Forelimb muscle (tissue), 1 donor: ENCODE measurements at places on chromosomes 4 and X. TPM values are rescaled to one million over a fixed set of nuclear protein-coding genes. Genes with fewer than 3 reads are reported as not detected.

DNA sequence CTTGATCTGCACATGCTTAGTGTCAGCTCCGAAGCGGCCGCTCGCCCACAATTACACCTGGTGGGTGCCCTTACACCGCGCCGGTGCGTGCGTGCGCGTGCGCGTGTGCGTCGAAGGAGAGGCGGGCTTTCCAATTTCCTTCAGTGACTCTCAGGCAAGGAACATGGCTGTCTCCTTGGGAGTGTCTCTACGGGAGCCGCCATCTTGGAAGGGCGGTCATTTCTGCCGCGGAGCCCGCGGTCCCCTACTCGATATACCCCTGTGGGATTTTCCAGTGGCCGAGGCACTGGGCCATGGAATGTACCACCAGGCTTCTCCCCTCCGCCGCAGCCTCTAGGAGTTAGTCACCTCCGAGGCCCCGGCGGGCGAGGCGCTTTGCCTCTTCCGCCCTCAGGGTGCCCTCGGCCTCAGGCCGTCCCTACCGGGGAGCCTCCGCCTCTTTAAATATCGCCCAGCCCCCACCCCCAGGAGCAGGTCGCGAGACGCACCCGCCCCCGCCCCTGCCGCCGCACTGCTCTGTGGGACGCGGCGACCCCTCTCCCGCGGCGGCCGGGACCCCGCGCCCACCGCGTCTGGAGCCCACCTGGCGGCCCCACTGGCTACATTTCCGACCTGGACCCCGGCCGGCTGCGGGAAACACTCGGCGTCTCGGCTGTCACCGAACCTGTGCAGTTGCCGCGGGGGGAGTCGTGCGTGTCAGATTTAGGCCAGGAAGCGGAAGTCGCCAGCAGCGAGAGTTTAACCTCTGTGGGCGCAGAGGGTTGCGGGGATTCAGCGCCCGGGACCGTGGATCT, at the start of gene ZNF41:
TSS of gene ZNF41 (minus strand) at position 711 of the 794 bp plus-strand sequence. CDS start 15,741 bp downstream, outside the sequence.
- DNase-seq: no peak

The FAAH2 gene
- 0.92 TPM for polyA plus RNA-seq

The GDPD2 gene
- polyA plus RNA-seq: 0.56 TPM

GRCh38 chrX:146615628-146616348, 193.8 kb upstream of the CXorf51B start:
- DNase-seq: no peak

The ATRX gene
- polyA plus RNA-seq: 48.4 TPM

The BEND2 gene
- polyA plus RNA-seq: 0.05 TPM

GRCh38 chr4:20529691-20530090, 170.6 kb upstream of the PACRGL start:
- DNase-seq: no peak

DNA sequence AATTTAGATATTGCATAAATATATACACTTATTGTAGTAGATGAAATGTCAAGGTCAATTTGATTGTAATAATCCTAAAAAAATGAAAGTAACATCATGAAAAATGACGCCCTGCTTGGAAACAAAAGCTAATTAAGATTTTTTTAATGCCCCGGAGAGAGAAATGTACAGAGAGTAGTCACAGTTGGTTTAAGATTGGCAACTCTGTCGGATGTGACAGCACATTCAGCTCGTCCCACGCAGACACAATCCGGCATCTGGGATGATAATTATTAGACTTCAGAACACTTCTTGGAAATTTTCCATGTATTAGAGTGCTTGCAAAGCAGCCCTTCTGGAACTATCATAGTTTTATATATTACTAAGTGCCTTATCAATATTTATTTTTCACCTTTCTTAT, 478.0 kb downstream of the PDHA2 start:
- DNase-seq: no peak

DNA sequence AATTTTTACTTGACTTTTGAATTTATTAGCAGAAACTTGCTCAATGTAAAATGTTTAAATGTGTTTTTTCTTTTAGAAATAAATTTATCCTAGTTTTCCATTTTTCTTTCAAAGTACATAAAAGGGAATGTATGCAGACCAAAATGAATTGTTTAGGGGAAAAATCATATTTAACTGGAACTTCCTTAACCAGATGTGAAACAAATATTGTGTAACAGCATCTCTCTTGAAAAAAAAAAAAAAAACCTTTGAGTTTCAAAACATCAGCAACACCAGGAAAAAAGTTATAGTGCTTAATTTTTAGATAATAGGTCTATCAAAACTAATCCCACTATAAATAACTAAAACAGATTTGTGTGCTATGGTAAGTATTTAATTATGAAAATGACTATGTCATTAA, 14.5 kb upstream of the CCNA2 start:
- no peak for DNase-seq

DNA sequence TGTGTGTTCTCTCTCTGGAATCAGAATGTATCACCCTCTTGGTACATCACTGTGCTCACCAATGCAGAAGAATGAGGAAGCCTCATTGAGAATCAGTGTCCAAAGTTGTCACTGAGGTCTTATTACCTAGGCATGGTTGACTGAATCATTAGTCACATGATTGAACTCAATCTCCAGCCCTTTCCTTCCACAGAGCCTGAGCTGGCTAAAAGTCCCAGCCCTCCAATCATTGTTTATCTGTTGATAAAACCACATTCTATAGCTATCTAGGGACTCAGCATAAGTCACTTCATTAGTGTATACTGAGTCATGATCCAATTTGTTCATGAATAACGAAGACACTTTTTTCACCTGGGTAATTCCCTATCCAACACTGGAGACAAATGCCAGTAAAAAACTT, 396.8 kb downstream of the TRAM1L1 start:
- DNase-seq: no peak

DNA sequence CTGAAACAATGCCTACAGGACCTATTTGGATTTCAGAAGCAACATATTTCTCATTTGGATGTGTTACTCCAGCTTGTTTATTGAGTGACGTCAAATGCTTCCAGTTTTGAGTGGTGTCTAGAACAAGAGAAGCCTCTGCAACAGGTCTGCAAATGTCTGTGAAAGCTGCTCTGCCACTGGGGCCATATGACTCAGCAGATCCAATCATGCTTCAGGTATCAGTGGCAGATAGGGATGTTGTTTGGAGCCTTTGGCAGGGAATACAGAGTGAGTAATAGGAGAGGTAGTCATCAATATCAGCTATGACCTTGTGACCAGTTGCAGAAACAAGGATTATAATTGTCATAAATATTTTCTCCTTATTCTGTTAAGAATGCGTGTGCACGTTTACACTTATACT, 141.1 kb upstream of the ZXDA start:
- no peak for DNase-seq

- peak; percentile 13 for DNase-seq
Measured at GRCh38 chrX:20066968-20067708, 49.6 kb downstream of the MAP7D2 start.

GRCh38 chr4:11038926-11039325, 354.4 kb upstream of the CLNK start:
- no peak for DNase-seq

GRCh38 chr4:15132739-15133138, 130.5 kb downstream of the CPEB2 start:
- no peak for DNase-seq

The TRIM61 gene
- polyA plus RNA-seq: 2.7 TPM

DNA sequence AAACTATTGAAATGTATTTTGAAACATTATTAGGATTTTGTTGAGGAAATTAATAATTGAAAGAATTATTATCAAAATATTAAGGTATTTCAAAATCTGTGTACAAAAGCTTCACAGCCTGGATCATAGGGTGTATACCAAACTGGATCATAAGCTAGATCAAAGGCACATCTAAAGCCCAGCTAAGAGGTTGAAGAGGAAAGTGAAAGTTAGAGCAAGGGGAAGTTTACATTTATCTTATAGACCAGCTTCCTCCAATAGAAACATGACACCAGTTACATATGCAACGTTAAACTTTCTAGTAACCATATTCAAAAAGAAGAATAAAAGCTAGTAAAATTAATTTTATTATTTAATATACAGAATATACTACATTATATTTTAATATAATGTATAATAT, 227.2 kb upstream of the BMP3 start:
- DNase-seq: no peak

The ELF2 gene
- 45.7 TPM for polyA plus RNA-seq

- no peak for DNase-seq
Measured at GRCh38 chr4:40283413-40283812, 51.7 kb upstream of the CHRNA9 start.

The CITED1 gene
- 14.7 TPM for polyA plus RNA-seq

DNA sequence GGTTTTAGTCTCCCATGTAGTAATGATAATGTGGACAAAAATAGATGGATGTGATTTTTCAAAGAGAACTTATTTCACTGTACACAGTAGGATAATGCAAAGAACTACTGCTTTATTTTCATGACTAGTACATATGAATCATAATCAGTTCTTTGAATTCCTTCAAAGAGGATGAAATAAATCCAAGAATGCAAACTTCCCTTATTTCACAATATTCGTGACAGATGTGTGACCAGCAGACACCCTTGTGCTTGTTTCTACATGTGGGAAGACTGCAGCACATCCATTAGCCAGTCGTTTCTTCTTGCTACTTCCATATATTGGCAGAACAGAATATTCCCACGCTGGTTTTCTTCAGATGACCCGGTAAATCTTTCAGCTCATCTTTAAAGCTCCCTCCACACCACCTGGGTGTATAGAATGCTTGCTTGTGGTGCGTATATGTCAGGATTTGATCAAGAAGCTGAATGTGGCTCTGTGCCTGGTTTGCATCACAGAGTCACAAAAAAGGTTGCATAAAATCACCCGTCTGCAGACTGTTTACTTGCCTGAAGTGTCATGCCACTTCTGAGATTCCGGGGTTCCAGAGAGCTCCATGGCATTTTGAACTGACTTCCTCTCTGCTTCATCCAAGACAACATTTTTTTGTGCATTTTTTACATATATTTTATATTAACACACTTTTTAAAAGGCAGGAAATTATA, 47.7 kb upstream of the FAT4 start:
- no peak for DNase-seq

The SAGE1 gene
- not detected for polyA plus RNA-seq

The TMSB15A gene
- 9.8 TPM for polyA plus RNA-seq

DNA sequence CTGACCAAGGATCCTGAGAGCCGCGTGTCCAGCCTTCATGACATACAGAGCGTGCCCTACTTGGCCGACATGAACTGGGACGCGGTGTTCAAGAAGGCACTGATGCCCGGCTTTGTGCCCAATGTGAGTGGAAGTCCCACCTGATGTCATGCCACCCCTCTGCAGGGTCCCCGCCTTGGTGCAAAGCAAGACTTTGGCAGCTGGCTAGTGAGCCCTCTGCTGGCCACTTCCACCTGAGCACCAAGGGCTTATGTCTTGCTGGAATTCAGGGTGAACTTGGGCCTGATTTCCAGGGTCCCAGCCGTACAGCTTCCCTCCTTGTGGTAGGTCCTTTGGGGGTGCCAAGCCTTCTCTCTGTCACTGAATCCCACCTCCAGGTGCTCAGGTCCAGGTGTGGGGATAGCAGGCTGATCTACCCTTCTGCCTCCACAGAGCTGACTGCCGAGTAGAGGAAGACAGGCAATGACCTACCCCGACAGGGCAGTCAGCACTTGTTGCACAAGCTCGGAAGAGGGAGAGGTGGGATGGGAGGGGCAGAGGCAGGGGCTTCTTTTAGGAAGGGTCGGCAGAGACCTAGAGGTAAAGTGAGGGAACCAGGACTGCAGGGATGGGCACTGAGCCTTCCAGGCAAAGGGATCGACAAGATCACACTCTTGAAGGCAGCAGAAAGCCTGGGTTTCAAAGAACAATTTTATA, 248.1 kb downstream of the EVC2 start:
- no peak for DNase-seq

DNA sequence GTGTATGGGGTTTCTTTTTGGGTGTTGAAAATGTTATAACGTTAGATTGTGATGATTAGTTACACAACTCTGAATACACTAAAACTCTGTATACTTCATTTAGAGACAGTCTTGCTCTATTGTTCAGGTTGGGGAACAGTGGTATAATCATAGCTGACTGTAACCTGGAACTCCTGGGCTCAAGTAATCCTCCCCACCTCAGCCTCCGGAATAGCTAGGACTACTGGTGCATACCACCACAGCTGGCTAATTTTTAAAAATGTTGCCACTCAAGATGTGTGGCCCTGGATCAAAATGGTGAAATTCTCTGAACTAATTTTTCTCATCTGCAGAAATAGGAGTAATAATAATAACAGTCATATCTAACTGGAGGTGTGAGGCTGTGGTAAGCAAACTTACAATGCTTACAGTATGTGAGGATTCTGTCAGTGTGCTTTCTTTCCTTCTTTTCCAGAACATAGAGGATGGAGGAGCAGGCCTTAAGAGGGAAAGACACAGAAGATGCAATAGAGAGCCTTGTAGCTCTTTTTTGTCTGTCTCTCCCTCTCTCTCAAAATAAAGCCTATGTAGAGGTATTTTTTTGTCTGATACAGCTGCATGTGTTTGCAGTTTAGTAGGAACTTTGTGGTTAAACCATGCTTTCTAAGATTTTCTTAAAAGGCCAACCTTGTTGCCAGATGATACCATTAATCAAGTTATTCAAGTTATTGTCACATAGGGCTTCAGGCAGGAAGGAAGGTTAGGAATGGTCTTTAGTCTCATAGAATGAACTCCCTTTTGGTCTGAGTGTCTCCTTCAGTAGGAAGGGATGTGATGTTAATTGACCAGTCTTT, 7.5 kb downstream of the ADD1 start:
- DNase-seq: no peak

GRCh38 chrX:132292793-132293192, 73.5 kb upstream of the RAP2C start:
- DNase-seq: peak; percentile 41

The P2RY10 gene
- 0.62 TPM for polyA plus RNA-seq

The TMSB15C gene
- polyA plus RNA-seq: 4.5 TPM

- DNase-seq: no peak
Measured at GRCh38 chr4:86089781-86090323, 270.0 kb downstream of the MAPK10 start.

GRCh38 chr4:165060938-165061337, 7.3 kb downstream of the TRIM75 start:
- DNase-seq: no peak

GRCh38 chr4:85929961-85930665, 429.7 kb downstream of the MAPK10 start:
- DNase-seq: no peak

The DCX gene
- polyA plus RNA-seq: 12.0 TPM

The YIPF6 gene
- 29.6 TPM for polyA plus RNA-seq

- DNase-seq: no peak
Measured at GRCh38 chrX:20829665-20830491, 544.3 kb upstream of the CNKSR2 start.

DNA sequence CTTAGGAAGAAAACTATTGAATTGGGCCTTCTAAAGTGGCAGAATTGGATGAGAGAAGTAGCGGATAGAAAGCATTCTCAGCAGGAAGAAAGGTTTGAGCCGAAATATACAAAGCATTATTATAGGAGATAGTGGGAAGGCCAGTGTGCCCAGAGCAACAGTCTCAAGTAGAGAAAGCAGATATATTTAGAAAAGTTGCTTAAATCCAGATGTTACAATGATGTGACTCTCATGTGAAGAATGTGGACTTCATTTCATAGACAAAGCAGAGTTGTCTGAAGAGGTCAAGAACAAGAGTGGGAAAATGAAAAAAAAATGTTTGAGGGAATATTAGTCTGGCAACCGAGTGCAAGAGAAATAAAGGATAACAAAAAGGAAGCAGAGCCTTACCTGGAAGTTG, 66.9 kb downstream of the SYNPO2 start:
- DNase-seq: no peak

- DNase-seq: no peak
Measured at GRCh38 chrX:152733261-152733975, at the start of the genes CSAG1 and MAGEA12. CSAG1 (minus strand) TSS chrX:152733721; CDS start chrX:152732460, 1,261 bp downstream. MAGEA12 (plus strand) TSS chrX:152733757; CDS start chrX:152736162, 2,405 bp downstream.

GRCh38 chrX:24203072-24203808, 53.7 kb downstream of the ZFX start:
- no peak for DNase-seq

The KLF8 gene
- polyA plus RNA-seq: 4.7 TPM

GRCh38 chr4:153570228-153570973, 104.2 kb downstream of the TMEM131L start:
- no peak for DNase-seq

- no peak for DNase-seq
Measured at GRCh38 chrX:23435108-23435507, 100.5 kb downstream of the PTCHD1 start.
